GM23338 (cell line): ENCODE measurements at places on chromosomes 4 and X.

GRCh38 chrX:75181721-75182120 lies 25.6 kb upstream of the ABCB7 start:
- no peak for DNase-seq

DNA sequence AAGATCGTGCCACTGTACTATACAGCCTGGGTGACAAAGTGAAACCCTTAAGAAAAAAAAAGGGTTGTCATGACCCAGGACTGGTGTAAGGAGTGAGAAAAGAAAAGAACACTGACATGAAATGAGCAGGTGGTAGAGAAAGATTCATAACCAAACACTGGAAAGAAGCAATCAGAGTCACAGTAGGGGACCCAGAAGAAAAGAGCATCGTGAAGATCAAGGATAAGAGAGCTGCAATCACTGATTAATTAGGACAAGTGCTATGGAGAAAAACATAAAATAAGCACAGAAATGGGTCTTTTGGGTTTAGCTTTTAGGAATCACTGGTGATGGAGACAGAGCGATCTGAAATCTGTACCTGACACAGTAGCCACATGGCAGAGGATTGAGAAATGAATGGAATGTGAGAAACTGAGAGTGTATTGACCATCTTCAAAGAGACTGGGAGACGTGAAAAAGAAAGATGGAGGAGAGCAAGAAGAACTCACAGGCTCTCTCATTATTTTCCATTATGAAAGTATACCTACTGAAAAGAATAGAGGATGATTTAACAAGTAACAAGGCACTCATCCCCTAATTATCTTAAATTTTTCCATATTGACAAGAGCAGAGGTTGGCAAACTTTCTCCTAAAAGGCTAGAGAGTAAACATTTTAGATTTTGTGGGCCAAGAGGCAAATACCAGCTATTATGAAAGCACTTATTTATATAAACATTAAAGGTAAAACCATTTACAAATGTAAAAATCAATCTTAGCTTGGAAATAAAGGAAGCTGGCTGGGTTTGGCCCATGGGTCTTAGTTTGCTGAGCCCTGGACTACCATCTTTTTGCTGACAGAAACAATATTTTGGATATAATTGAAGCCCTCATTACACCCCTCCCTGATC lies 7.3 kb downstream of the TMEM154 start:
- DNase-seq, result no peak

DNA sequence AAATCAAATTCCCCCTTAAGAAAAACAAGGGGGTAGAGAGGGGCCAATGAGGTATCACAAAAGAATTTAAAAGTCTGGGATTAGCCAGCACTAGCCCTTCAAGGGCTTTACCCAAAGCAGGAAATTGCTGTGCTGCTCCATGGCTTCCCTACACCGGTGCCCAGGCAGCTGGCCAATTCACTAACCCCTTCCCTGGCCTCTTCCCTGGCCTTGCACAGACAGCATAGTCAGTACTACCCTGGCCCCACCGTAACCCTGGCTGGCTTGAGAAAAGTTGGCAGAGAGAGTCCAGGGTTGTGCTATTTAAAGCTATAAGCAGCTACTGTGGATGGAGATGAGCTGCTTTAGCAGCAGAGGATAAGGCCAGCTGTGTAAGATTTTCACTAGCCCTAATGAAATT lies 43.1 kb downstream of the ADAMTS3 start:
- no peak for DNase-seq

DNA sequence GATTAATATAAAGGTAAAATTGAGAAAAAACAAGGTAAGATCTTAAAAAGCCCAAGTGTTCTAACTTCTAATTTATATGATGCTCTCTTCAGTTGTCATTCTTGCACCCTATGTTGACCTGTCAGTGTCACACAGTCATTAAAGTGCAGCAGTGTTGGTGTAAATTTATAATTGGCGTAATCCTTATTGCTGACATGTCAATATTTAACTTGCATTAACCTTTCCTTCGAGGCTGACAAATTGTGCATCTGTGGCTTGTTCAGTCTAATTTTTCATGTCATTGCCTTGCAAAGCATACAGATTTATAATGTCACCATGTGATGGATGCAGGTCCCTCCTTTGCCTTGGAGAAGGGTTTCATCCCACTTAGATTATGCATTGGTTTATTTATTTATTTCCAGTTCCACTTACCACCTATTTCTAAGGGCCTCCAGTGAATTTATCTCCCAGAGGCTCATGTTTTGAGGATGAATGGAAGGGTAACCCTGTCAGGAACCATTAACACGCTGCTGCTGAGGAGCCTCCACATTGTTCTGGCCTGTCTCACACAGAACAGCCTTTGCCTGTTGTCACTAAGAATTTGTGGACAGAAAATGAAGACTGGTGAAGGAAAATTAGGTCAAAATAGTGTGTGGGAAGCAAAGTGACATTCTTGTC lies 1098.5 kb upstream of the LCORL start:
- DNase-seq, result no peak

DNA sequence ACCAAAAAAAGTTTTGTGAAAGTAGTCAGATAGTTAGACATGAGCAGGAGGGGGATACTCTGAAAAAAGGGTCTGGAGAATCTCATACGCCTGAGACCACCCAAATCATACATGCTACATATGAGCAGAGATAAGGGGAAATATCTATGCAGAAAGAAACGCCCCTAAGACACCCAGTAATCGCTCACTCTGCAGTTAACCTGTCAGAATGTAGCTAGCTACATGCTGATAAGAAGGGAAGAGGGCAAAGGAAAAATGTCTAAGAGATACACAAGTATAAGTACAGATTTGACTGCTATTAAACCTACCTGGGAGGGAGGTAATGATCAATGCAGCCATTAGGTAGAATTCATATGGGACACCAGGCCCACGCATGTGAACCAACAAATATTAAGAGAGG lies 1159.5 kb upstream of the PCDH10 start:
- no peak for DNase-seq

GRCh38 chr4:78565971-78566372 lies 14.4 kb downstream of the ANXA3 start:
- DNase-seq, result peak; percentile 57

GRCh38 chrX:43743100-43743822 lies 87.2 kb downstream of the MAOA start:
- no peak for DNase-seq

- DNase-seq, result no peak
Observed at GRCh38 chrX:125289920-125290319, 29.8 kb upstream of the TEX13C start.

DNA sequence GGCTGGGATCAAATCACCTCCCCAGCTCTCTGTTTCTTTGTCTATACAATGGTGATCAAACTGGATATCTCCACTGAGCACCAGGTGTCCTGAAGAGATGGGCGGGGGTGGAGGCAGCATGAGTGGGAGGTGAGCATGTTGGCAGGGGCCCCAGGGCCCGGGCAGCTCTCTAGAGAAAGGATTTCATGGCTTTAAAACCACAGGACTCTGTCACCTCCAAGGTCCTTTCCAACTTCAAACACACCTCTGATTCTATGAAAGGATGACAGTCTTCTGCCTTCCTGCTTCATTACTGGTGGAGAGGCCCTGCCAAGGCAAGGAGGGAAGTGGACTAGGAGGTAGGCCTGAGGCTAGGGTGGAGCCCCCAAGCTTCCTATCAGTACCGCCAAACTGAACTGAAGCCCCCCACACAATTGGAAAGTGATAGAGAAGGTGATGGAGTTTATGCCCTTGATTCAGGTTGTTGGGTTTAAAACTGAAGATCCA lies 38.6 kb downstream of the TRIM2 start:
- DNase-seq, result no peak

GRCh38 chr4:85580489-85580888 lies 105.5 kb downstream of the ARHGAP24 start:
- DNase-seq, result no peak

GRCh38 chrX:49978176-49978575 lies 55.8 kb downstream of the CLCN5 start:
- no peak for DNase-seq

DNA sequence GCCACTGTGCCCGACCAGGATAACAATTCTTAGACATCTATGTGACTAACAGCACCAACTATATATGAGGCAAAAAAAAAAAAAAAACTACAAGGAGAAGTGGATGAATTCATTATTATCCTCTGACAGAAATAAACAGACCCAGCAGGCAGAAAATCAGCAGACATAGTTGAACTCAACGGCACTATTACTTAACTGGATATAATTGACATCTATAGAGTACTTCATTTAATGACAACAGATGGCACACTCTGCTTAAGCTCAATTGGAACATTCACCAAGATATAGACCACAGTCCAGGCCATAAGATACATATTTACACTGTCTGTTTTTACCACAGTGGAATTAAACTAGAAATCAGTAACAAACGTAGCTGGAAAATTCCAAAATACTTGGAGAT lies 13.3 kb downstream of the CLDN22 start:
- no peak for DNase-seq

- DNase-seq, result no peak
Observed at GRCh38 chrX:151859481-151859880, 53.2 kb upstream of the MAGEA4 start.

- no peak for DNase-seq
Observed at GRCh38 chr4:110671679-110672078, 48.8 kb upstream of the PITX2 start.

DNA sequence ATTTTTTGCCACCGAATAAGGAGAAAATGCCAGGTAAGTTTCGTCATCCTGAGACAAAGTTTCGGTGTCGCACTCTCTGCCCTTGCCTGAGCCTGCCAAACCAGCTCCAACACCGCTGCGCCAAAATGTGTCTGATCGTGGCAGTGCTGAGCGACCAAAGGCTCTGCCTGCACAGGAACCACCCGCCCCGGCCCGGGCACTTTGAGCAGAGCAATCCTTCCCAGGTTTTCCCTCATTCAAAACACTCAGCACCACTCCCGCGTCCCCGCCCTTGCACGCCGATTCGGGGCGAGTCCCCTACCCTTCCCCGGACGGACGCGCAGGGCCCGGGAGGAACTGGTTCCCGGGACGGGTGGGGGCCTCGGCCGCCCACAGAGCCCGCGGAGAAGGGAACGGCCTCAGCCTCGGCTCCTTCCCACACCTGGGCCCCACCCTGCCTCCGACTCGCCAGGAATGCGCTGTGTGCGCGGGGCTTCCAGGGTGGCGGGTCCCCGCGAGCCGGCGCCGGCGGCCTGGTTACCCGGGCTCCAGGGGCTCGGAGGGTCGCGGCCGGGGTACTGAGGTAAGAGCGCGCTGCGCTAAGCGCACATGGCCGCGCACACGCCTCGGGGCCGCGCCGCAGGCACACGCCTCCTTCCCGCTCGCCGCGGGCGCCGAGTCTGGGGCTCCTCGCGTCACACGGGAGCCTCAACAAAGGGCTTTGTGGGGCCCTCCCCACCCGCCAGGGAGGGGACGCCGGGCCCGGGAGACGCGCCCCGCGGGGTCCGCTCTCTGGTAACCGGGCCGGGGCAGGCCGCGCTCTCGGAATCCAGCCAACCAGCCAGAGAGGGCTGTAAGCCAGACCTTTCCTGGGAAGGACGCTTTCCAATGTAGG lies at the start of gene C4orf36:
C4orf36 (minus strand) TSS at position 661 of the 874 bp plus-strand sequence. CDS start 902 bp downstream, outside the sequence.
- peak; percentile 90 for DNase-seq

- no peak for DNase-seq
Observed at GRCh38 chrX:10841579-10841978, 221.2 kb upstream of the MID1 start.
